ENCODE measurements at places on chromosomes 6 and 20.
A peak's percentile ranks its signal among the peaks of the same experiment; 100 is the strongest.

- peaks cover 21% of the 10 kb centered on the region for H3K4me1 ChIP-seq
- no peak overlapping the region for H3K27ac ChIP-seq
- no peaks in the 10 kb centered on the region for H3K27me3 ChIP-seq
- no peak overlapping the region for H3K4me3 ChIP-seq
- no peaks in the 10 kb centered on the region for H3K36me3 ChIP-seq
These were observed 77.2 kb downstream of the THBS2 start for GRCh38 chr6:169176361-169176991.

DNA sequence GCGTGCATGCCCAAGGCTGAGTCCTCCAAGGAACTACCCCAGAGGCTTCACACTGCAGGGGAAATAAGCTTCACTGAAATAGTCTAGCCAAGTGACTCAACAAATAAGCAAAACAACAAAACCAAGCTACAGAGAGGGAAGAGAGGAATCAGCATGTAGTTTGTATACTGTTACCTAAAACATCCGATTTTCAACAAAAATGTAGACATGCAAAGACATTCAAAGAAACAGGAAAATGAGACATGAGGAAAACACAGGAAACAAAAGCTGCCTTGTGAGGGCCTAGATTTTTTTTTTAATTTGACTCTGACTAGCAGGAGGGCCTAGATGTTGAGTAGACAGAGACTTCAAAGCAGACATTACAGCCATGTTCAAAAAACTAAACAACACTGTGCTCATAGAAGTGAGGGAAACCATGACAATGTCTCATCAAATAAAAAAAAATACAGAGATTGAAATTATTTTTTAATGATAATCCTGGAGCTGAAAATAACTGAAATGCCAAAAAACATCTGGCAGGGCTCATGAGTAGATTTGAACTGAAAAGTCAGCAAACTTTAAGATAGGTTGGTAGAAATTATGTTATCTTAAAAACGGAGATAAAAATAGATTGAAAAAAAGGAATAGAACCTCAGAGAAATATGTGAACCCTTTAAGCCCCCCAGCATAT, 16.4 kb upstream of the KIF25 start:
- no peaks in the 10 kb centered on the region for H3K27me3 ChIP-seq
- DNase-seq = peak; percentile 49
- no peak overlapping the region for H3K27ac ChIP-seq
- no peak overlapping the region for H3K4me3 ChIP-seq
- H3K4me1 ChIP-seq = peaks cover 5% of the 10 kb centered on the region
- no peaks in the 10 kb centered on the region for H3K36me3 ChIP-seq

DNA sequence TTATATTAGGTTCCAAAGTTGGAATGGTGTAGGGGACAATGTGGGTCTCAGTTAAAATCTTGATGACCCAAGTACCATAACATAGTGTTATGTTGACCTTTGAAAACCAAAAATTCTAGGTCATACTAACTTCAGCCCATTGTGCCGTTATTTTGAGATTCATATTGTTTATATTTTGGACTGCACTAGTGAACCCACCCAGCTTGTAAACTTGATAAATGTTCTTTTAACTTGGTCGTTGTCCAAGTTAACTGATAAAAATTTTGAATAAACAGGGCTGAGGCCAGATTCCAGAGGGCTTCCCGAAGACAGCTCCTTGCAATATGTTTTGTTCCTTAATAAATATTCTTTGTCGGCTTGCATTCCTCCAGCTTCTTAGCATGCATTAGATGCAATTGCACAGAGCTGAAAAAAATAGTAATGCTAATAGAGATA, 90.3 kb downstream of the BCAS1 start:
- no peaks in the 10 kb centered on the region for H3K36me3 ChIP-seq
- no peak overlapping the region for H3K4me3 ChIP-seq
- no peak overlapping the region for H3K27ac ChIP-seq
- no peak for DNase-seq

- no peaks in the 10 kb centered on the region for H3K27me3 ChIP-seq
- no peaks in the 10 kb centered on the region for H3K36me3 ChIP-seq
- H3K4me1 ChIP-seq = peaks cover 5% of the 10 kb centered on the region
- peak; percentile 28 for DNase-seq
- H3K27ac ChIP-seq = no peak overlapping the region
- no peak overlapping the region for H3K4me3 ChIP-seq
These were observed 122.6 kb upstream of the NXT1 start for GRCh38 chr20:23227976-23228375.

GRCh38 chr6:88376768-88377387, 210.7 kb upstream of the CNR1 start:
- peaks cover 18% of the 10 kb centered on the region for H3K4me1 ChIP-seq
- H3K36me3 ChIP-seq = no peaks in the 10 kb centered on the region
- DNase-seq = peak; percentile 69
- no peak overlapping the region for H3K4me3 ChIP-seq

- H3K4me3 ChIP-seq = no peak overlapping the region
- DNase-seq = no peak
These were observed 13.6 kb downstream of the PLEKHG1 start for GRCh38 chr6:150613269-150613668.

DNA sequence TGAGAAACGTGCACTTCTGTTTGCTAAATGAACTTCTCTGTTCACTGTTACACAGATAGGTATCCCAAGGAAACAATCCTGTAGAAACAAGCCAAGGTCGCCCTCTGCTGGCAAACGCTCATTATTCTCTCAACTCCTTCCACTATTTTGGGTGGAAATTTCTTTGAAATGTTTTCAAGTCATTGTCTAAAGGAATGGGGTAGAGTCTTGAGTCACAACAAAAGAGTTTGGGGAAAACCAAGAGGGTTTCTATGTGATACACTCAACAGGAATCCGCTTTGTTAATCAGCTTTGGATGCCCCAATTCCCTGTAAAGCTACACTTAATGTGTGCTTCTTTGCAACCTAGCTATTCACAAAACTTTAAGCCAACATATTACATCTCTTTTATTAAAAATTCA, 4.6 kb upstream of the RAE1 start:
- H3K4me3 ChIP-seq = no peak overlapping the region
- no peak overlapping the region for H3K27ac ChIP-seq
- DNase-seq = peak; percentile 67
- H3K36me3 ChIP-seq = no peaks in the 10 kb centered on the region
- no peaks in the 10 kb centered on the region for H3K4me1 ChIP-seq
- H3K27me3 ChIP-seq = peaks cover 3% of the 10 kb centered on the region

GRCh38 chr20:22801528-22801927, 217.2 kb upstream of the FOXA2 start:
- peaks cover 3% of the 10 kb centered on the region for H3K27me3 ChIP-seq
- no peak overlapping the region for H3K27ac ChIP-seq
- peaks cover 3% of the 10 kb centered on the region for H3K4me1 ChIP-seq
- H3K4me3 ChIP-seq = no peak overlapping the region

DNA sequence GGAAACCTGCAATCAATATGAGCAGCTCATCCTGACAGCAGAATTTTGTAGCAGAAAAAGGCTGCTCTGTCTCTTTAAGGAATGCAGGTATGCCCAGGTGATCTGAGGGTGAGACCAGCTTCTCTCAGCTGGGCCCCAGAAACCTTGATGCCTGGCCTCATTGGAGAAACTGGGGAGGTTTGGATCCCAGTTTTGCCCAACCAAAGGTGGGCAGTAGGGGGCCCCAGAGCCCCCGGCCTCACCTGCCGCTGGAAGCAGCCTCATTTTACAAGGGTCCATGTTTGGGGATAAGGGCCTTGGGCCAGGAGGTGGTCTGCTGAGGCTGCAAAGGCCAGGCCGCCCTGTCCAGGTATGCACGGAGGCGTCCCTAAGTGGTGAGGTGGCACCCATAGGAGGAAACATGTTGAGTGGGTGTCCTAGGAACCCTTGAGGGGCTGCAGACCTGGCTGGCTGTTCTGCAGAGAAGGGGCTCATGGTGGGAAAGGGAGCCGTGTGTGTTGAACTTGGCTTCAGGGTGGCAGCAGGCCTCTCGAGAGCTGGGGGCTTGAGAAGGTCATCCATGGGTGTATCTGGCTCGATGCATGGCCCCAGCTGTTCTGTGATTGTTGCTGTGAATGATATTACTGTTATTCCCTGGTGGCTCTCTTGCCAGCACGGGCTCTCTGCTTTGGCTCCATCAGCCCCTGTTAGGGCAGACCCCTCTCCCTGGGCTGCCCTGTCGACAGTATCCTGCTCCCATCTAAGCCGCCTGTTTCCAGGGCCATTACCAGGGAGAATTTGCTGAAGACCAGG, 208.4 kb downstream of the CDH4 start:
- H3K4me1 ChIP-seq = no peaks in the 10 kb centered on the region
- H3K27ac ChIP-seq = no peak overlapping the region
- H3K4me3 ChIP-seq = no peak overlapping the region
- no peak for DNase-seq
- H3K27me3 ChIP-seq = peaks cover 4% of the 10 kb centered on the region

DNA sequence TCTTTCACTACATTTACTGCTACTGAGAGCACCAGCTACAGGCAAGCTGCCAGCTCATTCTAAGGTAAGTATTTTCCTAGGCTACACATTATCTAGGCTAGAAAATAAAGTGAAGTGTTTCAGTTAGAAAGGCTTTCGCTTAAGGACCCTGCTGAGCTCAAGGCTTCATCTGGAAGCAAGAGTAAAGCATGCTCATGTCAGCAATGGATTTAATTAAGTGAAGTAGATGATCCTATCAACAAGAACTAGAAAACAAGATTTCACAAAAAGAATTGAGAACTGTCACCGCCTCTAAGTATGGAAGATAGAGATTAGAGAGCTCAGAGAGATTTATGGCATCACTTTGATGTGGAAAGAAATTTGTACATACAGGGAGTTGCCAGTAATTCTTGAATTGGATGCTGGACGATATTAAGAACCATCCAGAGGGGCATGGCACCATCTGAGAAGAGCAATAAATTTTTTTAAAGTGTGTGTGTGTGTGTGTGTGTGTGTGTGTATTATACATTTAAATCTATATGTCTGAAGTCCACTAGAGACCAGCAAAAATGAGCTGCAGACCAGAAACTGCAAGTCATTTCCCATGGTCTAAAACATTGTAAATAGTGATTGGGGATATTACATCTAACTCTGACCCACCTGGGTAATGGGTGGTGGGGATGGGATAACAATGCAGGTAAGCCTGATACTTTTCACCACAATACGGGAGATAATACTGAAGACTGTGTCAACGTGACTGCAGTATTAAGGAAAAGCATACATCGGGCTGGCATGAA, 105.2 kb upstream of the MAP7 start:
- H3K27ac ChIP-seq = no peak overlapping the region
- H3K27me3 ChIP-seq = no peaks in the 10 kb centered on the region
- DNase-seq = no peak
- H3K4me1 ChIP-seq = peaks cover 1% of the 10 kb centered on the region

DNA sequence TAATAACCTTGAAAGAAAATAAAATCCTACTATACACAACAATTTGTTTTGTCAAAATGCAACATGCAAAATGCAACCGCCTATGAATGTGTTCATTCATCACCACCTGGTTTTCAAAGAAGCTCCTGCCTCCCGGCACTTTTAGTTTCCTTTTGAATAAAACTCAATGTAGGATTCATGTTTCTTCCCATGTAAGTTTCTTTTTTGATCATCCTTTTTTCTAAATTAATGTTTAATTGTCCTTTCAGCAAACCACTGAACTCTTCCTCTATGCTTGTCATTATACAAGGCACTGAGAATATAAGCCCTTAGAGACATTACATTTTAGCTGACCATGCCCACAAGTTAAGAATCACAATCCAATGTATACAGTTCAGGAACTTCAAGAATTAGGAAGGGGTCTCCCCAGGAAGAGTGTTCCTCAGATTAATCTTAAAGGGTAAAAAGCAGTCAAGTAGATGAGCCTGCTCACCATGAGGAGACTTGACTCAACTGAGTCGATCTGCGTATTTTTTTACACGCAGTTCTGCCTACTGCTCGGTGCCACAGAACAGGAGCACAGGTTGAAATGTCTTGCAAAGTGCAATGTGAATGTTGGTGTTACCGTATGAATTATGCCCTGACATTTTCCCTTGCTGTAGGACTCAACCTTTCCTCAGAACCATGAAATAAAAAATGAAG, 7.2 kb upstream of the THEMIS start:
- no peak for DNase-seq
- no peak overlapping the region for H3K27ac ChIP-seq
- H3K27me3 ChIP-seq = no peaks in the 10 kb centered on the region
- no peaks in the 10 kb centered on the region for H3K36me3 ChIP-seq
- H3K4me3 ChIP-seq = no peak overlapping the region

GRCh38 chr20:14829906-14830305, 492.5 kb upstream of the FLRT3 start:
- no peak for DNase-seq
- no peak overlapping the region for H3K4me3 ChIP-seq
- H3K36me3 ChIP-seq = no peaks in the 10 kb centered on the region
- H3K27me3 ChIP-seq = no peaks in the 10 kb centered on the region
- H3K4me1 ChIP-seq = no peaks in the 10 kb centered on the region
- no peak overlapping the region for H3K27ac ChIP-seq

DNA sequence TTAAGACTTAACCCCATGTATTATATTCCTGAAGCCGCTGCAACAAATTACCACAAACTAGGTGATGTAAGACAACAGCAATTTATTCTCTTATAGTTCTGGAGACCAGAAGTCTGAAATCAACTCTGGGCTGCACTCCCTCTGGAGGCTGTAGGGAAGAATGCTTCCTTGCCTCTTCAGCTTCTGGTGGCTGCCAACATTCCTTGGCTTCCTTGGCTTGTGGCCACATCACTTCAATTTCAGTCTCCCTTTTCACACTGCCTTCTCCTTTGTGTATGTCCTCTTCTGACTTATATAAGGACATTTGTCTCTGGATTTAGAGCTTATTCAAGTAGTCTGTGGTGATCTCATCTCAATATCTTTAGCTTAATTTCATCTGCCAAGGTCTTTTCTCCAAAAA, 141.6 kb downstream of the DHX35 start:
- no peaks in the 10 kb centered on the region for H3K36me3 ChIP-seq
- H3K4me1 ChIP-seq = no peaks in the 10 kb centered on the region
- peaks cover 21% of the 10 kb centered on the region for H3K27me3 ChIP-seq
- no peak overlapping the region for H3K4me3 ChIP-seq

DNA sequence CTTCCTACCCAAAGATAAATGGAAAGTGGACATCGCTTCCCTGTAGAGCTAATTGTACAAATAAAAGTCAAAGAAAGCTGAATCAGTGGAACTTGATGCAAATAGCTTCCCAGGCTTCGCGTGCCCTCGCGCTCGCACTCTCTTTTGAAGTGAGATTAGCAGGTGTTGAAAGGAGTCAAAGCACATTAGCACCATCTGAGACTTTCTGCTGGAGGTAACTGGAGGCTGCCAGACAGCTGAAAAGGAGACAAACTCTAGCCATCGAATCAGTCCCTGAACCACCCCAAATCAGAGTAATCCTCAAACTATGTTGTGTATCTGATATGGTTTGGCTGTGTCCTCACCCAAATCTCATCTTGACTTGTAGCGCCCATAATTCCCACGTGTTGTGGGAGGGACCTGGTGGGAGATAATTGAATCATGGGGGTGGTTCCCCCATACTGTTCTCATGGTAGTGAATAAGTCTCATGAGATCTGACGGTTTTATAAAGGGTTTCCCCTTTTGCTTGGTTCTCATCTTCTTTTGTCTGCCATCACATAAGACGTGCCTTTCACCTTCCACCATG, 23.7 kb downstream of the SULF2 start:
- H3K4me3 ChIP-seq = no peak overlapping the region
- H3K27ac ChIP-seq = no peak overlapping the region
- peaks cover 20% of the 10 kb centered on the region for H3K27me3 ChIP-seq
- no peak for DNase-seq
- H3K36me3 ChIP-seq = no peaks in the 10 kb centered on the region
- no peaks in the 10 kb centered on the region for H3K4me1 ChIP-seq

GRCh38 chr6:87066449-87067333, 28.2 kb downstream of the CGA start:
- peaks cover 27% of the 10 kb centered on the region for H3K27me3 ChIP-seq
- no peaks in the 10 kb centered on the region for H3K36me3 ChIP-seq
- peak; percentile 61 for DNase-seq
- no peak overlapping the region for H3K4me3 ChIP-seq
- no peak overlapping the region for H3K27ac ChIP-seq

GRCh38 chr20:44646023-44646640, 5.4 kb downstream of the ADA start:
- H3K27ac ChIP-seq = peak overlapping the region; percentile 73
- H3K27me3 ChIP-seq = no peaks in the 10 kb centered on the region
- H3K36me3 ChIP-seq = peaks cover 7% of the 10 kb centered on the region
- DNase-seq = peak; percentile 50
- no peak overlapping the region for H3K4me3 ChIP-seq
